ENCODE measurements at places on chromosomes 7 and 10.

DNA sequence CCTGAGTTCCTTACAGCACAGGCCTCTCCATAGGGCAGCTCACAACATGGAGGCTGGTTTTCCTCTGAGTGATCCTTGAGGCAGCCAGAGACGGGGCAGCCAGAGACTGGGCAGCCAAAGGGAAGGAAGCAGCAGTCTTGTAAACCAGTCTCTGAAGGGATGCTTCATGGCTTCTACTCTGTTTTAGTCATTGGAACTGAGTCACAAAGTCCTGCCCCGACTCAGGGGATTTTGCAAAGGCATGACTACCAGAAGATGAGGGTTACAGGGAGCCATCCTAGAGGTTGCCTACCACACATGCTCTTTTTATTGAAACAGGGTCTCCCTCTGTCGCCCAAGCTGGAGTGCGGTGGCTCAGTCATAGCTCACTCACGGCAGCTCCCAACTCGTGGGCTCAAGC is 44.4 kb upstream of the COMMD3 start:
- DNase-seq = no peak

GRCh38 chr10:59724098-59724938 is 14.7 kb upstream of the SLC16A9 start:
- DNase-seq = no peak

DNA sequence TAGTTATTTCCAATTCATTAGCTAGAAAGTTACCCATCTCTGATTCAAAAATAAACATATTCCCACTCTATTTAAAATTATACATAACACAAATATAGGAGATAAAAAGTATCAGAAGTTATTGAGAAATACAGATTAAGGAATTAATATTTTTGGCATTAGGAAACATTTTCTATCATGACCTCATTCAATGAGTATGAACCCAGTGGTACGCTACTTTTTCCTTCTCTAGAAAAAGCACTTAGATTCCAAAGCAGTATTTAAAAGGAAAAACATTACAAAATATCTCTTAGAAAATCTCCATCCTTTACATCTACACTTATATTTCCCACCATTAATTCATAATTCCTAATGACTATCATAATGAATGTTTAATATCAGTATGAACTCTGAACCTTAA is 240.6 kb upstream of the GNAI1 start:
- no peak for DNase-seq

- DNase-seq = no peak
These were observed 144.3 kb downstream of the KIF20B start for GRCh38 chr10:89845541-89846280.

DNA sequence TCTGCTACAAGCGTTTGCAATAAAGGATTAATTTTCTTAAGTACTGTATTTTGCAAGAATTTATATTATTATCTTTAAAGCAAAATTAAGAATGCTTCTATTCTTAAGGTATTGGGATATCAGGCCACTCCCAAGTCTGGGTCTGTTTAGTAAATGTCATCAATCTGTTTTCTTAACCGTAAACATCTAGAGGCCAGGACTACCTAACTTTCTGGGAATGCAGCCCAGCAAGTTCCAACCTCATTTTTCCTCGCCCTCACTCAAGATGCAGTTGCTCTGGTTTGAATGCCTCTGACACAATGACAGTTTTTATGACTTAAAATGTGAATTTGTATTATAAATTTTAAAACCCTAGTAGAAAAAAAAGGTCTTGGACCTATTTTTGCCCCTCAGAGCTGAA is 143.5 kb downstream of the INHBA start:
- DNase-seq = no peak

DNA sequence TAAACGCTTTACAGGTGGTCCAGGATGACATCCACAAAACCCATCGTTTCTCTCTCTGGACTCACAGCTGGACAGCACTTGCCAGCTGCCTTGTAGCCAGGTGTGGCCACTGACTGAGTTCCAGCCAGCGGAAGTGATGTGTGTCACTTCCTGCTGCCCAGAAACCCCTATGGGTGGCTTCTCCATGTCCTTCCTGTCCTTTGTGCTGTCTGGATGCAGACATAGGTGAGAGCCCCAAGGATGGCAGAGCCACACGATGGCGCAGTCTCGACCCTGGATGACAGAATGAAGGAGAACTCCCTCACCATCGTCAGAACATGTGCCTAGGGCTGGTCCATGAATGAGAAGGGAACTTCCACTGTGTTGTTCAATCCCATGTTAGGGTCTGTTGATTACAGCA is 22.1 kb downstream of the NMT2 start:
- no peak for DNase-seq

GRCh38 chr7:44060948-44061644 is 4.3 kb downstream of the PGAM2 start:
- DNase-seq = no peak

GRCh38 chr7:17913250-17913649 is 27.0 kb downstream of the SNX13 start:
- DNase-seq = no peak

GRCh38 chr7:25886387-25887240 is 265.4 kb upstream of the NFE2L3 start:
- DNase-seq = no peak

GRCh38 chr7:83326223-83326622 is 163.5 kb upstream of the PCLO start:
- no peak for DNase-seq

DNA sequence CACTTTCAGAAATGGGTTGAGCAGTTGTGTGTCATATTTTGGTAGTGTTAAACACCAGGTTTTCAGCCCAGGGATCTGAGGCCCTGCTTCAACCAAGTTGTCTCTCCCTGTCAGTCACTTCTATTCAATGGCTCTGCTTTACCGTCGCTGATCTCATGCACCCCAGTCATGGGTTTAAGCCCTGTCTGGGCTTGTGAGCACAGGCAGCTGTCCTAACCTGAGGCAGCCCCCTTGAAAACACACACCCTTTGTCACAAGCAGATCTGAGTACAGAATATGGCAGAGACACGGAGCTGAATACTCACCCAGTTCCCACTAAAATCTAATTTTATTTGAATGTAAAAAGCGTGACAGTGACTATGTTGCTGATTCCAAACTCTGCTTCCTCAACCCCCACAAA is 110.6 kb upstream of the GLI3 start:
- DNase-seq = no peak

GRCh38 chr10:51950996-51951555 is 251.7 kb upstream of the CSTF2T start:
- no peak for DNase-seq

- peak; percentile 14 for DNase-seq
These were observed 18.3 kb downstream of the FZD9 start for GRCh38 chr7:73451780-73452398.

GRCh38 chr7:22729180-22729825 is 2.3 kb downstream of the IL6 start:
- no peak for DNase-seq

DNA sequence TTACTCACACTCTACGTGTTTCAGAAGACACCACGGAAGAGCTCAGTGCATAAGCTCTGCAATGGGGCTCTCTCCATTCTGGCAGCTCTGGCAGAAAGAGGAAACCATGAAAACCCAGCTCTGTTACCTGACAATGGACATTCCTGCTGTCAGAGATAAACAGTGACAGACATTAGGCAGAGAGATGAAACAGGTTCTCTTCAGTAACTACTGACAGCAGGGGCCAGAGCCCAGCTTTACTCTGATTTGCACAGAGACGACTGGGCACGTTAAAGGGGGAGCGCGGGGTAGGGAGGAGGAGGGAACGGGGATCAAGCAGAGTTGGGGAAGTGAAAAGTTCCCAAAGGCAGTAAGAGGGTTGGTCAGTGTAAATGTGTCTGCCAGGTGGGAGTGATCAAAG is 206.1 kb downstream of the RAMP3 start:
- no peak for DNase-seq

- DNase-seq = no peak
These were observed 39.0 kb upstream of the EMX2 start for GRCh38 chr10:117503244-117504205.

GRCh38 chr10:102831322-102832071 is 5.7 kb downstream of the CYP17A1 start:
- DNase-seq = no peak

DNA sequence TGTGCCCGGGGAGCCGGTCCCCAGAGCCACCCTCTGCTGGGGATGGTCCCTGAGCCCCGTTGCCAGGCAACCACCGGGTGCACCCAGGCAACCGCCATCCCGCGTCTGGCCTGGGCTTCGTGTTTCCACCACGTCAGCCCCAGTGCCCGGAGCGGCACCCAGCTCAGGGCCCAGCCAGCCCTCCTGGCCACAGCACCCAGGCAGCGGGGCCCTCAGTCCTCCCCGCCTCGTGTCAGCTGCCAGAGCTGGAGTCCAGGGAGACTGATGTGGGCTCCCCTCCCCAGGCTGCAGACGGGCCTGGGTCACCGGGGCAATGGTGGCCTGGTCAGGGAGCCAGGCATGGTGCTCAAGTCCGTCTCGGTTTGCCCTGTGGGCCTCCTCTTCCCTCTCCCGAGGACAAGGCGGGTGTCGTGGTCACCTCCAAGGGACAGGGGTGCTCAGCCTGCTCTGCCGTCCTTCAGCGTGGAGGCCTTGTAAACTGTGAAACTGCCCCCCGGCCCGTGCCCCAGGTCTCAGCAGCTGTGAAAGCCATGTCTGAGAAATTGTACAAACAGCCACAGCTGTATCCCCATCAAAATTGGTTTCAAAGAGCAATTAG is 72.5 kb downstream of the MICALL2 start:
- DNase-seq = no peak

DNA sequence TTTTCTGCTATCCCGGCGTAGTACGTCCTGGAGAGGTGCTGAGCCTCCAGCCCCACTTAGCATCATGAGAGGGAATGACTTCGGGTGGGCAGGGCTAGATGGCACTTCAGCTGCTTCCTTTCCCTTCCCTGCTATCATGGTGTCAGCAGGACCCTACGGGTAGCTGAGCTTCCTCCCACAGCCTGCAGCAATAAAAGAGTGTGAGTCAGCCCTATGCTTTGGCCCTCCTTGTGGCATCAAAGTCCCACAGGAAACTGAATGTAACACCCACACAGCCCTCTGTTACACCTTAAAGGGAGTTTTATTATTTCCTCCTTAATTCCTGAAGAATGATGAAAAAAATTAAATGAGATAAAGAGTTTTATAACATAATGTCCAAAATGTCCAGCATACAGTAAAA is 458.1 kb downstream of the RPS24 start:
- DNase-seq = peak; percentile 13

- no peak for DNase-seq
These were observed 51.7 kb downstream of the XRCC2 start for GRCh38 chr7:152624228-152624627.

DNA sequence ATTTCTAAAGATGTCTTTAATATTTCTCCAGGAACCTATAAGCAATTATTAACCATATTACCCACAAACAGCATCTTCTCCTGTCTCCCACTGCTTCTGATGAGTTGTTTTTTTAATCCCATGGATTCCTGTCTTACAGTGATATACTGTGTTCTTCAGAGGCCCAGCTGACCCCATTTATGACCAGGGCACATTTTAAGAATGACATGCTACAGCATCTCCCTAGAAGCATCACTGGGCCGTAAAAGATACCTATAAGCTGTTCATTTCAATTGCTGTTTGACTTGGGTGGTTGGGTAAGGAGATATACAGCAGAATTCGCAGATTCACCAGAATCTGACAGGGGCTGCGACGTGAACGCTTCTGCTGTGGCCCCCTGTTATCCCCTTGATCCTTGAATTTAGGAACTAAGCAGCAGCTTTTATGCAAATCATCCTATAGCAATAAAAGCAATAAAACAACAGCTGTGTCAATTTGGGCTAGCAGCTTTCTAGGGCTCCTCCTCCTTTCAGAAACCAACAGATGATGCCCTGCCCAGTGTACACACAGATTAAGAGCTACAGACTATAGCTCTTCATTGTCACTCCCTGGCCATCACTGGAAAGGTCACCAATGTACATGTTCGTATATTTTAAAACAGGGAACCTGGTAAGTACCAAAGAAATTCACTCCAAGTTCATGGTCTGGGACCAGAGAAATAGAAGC is 86.8 kb downstream of the CPEB3 start:
- DNase-seq = no peak

GRCh38 chr10:103605359-103606096 is 112.0 kb downstream of the NEURL1 start:
- DNase-seq = no peak

DNA sequence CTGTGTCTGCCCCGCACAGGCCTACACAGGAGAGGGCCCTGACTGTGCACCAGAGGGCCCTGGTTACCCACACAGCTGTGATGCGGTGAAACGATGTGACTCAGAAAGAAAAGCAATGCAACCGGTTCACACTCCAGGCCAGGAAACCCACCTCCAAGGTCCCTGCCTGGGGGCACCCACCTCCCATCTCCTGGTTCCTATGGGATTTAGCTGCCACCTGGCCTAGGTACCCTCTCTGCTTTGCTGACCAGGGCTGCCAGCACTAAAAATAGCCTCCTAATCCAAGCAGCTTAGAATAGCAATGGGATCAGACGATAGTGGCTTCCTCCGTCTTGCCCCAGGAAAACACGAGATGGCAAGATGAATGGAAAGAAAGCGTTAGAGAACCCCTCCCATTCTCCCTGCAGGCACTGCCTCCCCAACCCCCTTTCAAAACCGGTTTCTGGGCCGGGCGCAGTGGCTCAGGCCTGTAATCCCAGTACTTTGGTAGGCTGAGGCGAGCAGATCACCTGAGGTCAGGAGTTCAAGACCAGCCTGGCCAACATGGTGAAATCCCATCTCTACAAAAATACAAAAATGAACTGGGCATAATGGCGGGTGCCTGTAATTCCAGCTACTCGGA is 12.4 kb downstream of the RBP3 start:
- no peak for DNase-seq

GRCh38 chr10:70139151-70139996 is 6.7 kb upstream of the AIFM2 start:
- DNase-seq = no peak

DNA sequence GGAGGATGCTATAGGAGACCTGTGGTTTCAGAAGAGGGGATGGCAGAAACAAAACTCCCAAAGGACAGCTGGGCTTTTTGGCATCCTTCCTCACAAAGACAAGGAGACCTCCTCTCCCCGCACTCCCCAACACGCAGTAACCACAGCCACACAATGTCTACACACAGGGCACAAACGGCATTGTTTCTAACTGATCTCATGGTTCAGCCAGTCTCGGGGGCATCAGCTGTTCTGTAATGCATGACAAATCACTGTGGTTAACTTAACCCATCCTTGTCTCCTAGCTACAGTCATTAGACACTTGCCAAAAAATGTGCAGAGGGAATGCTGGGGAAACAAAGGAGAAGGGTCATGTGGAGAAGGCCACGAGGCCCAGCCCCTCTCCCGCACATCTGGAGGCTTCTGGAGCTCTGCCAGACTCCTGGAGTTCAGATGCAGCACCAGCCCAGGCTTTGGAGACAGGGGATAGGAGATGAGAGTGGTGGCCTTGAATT is 7.6 kb upstream of the ADAMTS14 start:
- no peak for DNase-seq
